ENCODE measurements at places on chromosomes 3 and 15. TPM values are rescaled to one million over a fixed set of nuclear protein-coding genes. Genes with fewer than 3 reads are reported as not detected.

GRCh38 chr15:62841891-62842559 is 200.5 kb upstream of the TPM1 start:
- DNase-seq, result no peak

GRCh38 chr15:25183581-25184251 is 228.9 kb downstream of the SNRPN start:
- peak; percentile 58 for DNase-seq

FSTL1 gene
- 104 TPM for total RNA-seq

SPATA12 gene
- total RNA-seq, result not detected

- DNase-seq, result peak; percentile 75
Measured at GRCh38 chr15:28107111-28107903, 8.2 kb upstream of the OCA2 start.

- no peak for DNase-seq
Measured at GRCh38 chr15:40343512-40343911, 2.8 kb upstream of the CCDC9B start.

DNA sequence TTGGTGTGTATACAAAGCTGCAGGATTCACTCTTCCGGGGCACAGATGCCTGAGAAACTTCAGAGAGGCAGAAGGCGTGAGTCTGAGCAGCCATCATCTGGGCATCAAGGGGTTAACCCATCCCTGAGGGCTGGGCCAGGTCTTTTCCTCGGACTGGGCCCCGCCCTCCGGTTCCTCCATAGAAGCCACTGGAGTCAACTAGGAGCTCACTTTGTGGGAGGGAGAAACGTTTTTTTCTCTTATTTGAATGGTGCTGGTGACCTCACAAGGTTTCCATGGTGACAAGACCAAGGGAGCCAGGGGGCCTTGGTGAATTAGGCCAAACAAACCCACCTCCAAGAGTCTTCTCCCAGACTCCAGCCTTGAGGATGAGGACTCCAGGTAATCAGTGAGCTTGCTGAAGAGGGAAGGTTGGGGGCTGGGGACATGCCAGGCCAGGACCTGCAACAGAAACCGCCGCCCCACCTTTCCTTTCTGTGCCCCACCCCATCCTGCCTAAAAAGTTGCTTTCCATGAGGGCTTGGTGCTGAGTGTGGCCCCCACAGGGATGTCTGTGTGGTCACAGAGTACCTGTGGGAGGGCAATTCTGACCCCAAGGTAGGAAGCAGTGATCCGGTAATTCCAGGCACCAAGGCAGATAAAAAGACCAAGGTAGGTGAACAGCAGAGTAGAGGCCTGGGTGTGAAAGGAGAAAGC is 14.8 kb upstream of the INSYN1 start:
- DNase-seq, result no peak

PARP15 gene
- 77.2 TPM for total RNA-seq

- no peak for DNase-seq
Measured at GRCh38 chr15:79240036-79240435, 42.5 kb upstream of the ANKRD34C start.

STRIT1 gene
- total RNA-seq, result not detected
